Tibial nerve (tissue), 4 donors: ENCODE measurements at places on chromosomes 4 and X.

DNA sequence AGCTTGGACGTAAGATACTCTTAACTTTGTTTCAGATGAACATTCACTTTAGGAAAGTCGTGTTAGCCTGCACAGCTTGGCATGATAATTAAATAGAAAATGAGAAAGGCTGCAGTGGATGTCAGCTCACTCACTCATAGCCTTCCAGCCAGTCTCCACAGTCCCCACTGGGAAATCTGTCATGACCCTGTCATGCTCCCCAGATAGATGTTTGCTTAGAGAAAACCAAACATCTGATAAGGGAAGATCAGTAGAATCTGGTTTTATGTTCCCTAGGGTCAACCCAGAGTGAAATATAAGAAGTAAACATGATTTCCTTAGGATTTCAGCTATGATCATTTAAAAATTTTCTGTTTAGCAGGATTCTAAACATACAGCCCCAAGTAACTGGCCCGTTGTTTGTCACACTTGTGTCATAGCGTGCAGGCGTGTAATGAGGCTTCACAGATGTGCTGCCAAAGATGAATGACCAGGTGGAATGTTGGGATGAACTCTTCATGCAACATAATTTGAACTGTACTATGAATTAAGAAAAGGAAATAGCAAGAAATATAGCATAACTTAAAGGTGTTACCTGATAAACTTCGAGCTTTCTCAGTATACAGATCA, 180.1 kb downstream of the BANK1 start:
- no peak for DNase-seq

- no peak for DNase-seq
These were observed 963.0 kb upstream of the PABPC4L start for GRCh38 chr4:135164601-135165000.

DNA sequence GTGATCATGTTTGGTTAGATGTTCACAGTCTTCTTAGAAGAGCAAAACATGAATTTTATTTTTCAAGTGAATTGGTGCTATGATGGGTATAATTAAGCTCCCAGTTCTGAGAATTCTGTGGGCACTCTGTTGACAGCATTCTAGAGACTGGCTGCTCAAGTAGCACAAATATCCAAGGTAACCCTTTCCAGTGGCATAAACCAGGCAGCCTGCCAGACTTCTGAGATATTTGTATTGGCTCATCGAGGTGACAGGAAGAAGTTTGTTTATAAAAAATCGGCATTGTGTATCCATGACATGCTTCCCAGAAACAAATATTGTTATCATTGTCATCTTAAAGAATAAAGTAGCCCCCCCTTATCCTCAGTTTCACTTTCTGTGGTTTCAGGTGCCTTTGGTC, 28.3 kb downstream of the LANCL3 start:
- no peak for DNase-seq

DNA sequence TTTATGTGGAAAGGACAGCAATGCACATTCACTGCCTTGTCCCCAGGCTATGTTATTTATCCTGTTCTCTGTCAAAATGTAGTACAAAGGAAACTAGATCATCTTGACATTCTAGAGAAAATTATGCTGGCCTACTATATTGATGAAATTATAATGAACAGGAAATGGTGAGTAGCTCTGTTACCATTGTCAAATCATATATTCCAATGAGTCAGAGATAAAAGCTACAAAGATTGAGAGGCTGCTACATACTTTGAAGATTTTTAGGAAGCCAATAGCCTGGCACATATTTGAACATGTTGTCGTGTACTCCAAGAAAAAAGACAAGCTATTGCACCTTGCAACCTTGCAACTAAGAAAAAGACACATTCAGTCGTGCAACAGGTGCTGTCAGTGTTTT, 52.7 kb upstream of the TET2 start:
- DNase-seq = no peak

DNA sequence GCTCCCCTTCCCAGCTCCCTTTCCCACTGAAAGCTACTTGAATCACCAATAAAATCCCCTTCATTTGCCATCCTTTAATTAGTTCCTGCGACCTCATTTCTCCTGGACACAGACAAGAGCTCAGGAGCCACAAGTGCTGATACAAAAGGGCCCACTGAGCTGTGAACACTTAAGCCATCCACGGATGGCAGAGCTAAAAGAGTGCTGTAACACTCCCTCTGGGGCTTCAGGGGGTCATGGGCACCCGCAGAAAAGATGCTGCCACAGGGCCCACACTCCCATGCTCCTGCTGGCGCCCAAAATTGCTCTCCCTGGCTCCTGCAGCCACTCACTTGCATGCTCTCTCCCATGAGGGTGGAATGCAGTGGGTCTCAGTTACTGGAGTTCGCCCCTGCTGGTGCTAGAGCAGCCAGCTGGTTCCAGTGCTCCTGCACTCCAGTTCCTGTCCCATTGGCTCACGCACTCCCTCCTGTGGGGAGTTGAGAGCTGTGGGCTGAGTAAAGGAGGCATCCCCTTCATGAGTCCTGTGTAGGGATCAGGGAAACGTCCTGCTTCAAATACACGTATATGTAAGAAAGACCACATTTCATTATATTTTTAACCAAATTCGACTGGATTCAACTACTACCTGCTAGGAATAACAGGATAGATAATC, 1291.0 kb downstream of the ARAP2 start:
- DNase-seq = no peak

GRCh38 chrX:130165181-130165702, 399 bp downstream of the AIFM1 start:
- peak; percentile 13 for DNase-seq

DNA sequence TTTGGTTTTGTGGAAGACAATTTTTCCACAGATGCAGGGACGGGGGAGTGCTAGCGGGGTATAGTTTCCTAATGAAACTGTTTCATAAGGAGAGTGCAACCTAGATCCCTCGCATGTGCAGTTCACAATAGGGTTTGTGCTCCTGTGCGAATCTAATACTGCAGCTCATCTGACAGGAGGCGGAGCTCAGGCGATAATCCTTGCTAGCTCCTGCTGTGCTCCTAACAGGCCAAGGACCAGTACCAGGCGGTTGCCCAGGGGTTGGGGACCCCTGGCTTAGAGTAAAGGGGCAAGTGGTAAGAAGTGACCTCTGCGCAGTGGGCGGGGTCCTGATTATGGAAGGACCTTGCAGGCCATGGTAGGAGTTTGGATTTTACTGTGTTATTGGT, 3.8 kb downstream of the SCML1 start:
- no peak for DNase-seq

GRCh38 chrX:34875204-34875603, 67.4 kb upstream of the FAM47B start:
- no peak for DNase-seq

DNA sequence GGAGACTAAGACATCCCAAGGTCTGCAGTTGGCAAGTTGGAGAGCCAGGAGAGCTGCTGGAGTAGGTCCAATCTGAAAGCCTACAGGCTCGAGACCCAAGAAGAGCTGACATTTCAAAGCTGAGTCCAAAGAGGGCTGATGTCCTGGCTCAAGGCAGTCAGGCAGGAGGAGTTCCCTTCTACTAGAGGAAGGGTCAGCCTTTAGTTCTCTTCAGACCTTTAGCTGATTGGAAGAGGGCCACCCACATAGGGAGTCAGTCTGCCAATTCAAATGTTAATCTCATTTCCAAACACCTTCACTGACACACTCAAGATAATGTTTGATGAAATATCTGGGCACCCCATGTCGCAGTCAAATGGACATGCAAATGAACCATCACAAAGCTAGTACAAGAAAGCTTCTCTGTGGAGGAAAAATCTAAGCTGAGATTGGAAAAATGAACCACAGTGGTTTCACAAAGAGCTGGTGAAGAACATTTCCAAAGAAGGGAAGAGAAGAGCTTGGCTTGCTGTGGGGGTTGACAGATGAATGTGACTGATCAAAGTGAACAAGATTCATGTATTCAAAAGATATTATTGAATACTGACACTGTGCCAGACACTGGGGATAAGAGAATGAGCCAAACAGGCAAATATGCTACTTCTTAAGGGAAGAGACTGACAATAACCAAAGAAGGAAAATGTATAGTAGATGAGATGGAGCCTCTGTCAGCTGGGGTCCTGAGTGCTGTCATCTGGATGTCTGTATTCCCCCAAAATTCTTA, 61.2 kb downstream of the STK32B start:
- DNase-seq = no peak

DNA sequence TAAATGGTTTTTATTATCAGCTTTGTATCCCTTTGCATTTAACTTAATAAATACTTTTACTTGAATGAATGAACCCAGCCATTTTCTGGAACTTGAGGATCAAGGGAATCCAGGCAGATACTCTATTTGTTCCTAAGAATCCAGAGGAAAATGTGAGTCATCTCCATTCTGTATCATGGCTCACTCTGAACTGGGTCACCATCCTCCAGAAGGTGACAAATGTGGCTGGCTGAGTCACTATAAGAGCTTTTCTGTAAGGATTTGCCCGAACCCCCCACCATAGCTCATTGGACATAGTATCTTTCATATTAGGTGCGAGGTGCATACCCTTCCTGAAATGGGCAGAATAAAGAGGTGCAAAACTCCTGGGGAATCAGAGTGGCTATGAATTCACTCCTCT, 25.8 kb downstream of the RTL9 start:
- no peak for DNase-seq
